Fibroblast of gingiva (primary cell): ENCODE measurements at places on chromosomes 2 and 18.
A peak's percentile ranks its signal among the peaks of the same experiment; 100 is the strongest.

DNA sequence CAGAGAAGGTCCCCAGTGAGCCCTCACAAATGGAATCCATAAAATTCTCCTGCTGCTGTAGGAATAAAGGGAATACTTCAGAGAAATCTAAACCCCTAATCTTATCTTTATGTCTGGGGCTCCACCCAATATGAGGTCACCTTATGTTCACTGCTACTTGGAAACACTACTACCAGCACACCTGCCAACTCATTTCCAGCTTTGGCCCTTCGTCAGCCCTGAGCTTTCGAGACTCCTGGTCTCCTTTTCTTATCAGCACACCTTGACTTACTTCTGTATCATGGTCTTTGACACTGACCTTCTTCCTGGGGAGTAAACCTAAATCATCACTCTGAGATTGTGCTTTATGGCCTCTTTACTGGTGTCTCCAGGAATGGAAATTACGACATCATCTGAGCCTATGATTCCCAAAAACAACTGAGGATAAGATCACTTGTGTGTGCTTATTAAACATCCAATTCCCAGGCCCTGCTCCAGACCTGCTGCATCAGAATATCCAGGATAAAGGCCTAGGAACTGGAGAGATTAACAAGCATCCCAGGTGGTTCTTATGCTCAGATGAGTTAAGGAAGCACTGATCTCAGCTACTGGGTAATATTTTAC lies 22.2 kb upstream of the ASNSD1 start:
- DNase-seq, result no peak

DNA sequence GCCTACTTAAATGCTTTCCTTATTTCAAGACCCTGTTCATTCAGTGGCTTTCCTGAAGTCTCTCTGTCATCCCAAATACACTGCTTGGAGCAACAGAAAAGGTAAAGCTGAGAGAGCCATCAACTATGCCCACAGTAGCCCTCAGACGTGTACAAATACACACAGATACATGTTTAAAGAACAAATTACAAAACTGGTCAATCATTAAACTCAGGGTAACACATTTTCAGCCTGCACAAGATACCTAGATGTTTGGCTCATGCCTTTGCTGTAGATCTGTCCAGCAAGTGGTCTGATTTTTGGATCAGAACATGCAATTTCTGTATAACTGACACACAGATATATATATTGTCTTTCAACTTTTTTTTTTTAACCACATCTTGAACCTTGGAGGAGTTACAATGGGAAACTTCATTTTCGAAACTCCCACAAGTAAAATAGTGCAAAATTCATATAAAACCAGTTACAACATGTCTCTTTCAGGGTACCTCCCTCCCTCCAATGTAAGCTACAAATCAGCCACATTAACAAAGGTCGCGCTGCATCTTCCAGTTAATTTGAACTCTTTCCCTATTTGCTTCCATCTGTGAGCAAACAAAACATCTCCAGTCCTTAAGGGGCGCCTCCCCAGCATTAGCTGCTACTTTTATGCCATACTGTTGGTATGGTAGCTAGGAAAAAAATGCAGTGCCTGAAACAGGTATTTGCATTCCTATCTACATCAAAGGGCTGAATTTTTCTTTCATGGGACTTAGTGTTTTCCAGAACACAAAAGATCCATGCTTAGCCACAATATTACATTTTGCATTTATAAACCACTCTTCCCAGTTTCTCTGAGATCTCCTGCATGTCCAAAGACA lies 311.9 kb downstream of the NRXN1 start:
- DNase-seq, result no peak

DNA sequence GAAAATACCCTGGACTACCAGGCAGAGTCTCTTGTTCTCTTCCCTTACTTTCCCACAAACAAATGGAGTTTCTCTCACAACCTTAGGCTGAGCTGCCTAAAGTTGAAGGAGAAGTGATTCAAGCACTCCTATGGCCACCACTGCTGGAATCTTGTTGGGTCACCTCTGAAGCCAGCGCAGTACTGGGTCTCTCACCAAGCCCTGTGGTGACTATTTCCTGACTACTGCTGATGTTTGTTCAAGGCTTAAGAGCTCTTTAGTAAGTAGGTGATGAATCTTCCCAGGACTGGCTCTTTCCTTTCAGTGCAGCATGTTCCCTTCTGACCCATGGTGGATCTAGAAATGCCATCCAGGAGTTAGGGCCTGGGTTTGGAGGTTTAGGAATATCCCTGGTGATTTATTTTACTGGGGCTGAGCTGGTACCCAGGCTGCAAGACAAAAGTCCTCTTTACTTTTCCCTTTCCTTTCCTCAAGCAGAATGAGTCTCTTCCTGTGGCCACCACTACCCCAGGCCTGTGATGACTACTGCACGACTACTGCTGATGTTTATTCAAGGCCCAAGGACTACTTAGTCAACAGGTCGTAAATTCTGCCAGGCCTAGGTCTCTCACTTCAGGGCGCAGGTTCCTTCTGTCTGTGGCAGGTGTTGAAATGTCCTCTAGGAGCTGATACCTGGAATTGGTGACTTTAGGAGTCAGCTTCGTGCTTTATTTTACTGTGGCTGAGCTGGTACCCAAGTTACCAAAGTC lies 121.8 kb downstream of the SLC4A10 start:
- no peak for DNase-seq

- DNase-seq, result no peak
Observed at GRCh38 chr2:80490964-80491363, 186.4 kb upstream of the LRRTM1 start.

- peak; percentile 72 for DNase-seq
Observed at GRCh38 chr2:226583715-226584114, 215.9 kb downstream of the IRS1 start.

- no peak for DNase-seq
Observed at GRCh38 chr18:32274307-32274706, 84.5 kb downstream of the MEP1B start.

- peak; percentile 61 for DNase-seq
Observed at GRCh38 chr2:213806125-213806726, 522.0 kb downstream of the SPAG16 start.

DNA sequence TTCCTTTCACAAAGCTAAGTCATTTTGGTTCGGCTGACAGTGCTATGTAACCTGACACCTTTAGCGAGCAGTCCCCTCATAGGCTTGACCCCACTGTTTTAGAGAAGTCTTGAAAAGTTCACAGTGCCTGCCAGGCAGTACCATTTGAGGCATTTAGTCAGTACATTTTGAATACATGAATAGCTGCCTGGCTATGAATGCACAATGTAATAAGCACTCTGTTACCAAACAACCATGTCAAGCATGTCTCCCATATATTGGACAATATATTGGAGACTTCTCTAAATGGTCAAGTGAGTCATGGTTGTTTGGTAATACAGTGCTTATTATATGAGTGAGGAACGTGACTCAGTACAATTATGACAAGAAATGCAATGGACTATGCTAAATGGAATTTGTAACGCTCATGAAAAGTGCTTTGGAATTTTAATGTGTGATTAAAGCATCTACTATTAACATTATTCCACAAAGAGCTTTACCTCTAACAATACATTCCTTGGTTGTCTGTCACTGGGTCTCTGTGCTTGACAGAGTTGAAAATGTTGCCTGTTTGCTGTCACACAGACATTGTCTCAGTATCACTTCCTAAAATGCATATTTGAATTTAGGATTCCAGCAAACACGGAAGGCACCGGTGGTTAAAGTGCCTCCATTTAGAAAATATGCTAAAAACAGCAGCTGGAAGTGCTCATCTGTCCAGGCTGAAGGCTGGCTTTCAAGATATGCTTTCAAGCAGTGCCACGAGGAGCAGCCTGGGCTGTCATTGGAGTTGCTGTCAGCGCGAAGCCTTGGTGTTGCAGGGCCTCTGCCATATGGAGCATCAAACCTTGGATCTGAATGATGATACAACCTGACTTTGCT lies 458.6 kb downstream of the FBXO15 start:
- peak; percentile 93 for DNase-seq

GRCh38 chr18:21741562-21742314 lies 1.1 kb downstream of the MIB1 start:
- DNase-seq, result no peak

- DNase-seq, result peak; percentile 57
Observed at GRCh38 chr2:233976690-233977294, 59.6 kb downstream of the TRPM8 start.

- DNase-seq, result no peak
Observed at GRCh38 chr2:156600196-156600595, 164.0 kb downstream of the GPD2 start.

DNA sequence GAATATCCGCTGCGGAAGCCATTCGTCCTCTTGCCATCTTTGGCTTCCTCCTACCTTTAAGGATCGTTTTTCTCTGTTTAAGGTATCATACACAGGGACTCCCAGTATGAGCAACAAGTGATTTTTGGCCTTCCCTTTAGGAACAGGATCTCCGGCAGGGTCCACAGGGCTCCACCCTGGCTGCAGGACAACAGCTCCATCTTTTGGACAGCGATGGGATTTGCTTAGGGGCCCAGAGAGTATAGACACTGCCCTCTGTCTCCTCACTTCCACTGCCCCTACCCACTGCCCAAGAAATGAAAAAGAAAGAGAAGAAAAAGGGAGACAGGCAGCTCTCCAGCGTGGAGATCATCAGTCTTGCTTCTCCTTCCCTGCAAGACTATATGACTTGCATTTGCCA lies 224.5 kb downstream of the UXS1 start:
- DNase-seq, result no peak

- DNase-seq, result no peak
Observed at GRCh38 chr18:51350081-51350480, 152.6 kb upstream of the MEX3C start.

GRCh38 chr2:70098032-70098431 lies 10.8 kb downstream of the PCBP1 start:
- no peak for DNase-seq

GRCh38 chr2:61789807-61790602 lies 63.9 kb downstream of the FAM161A start:
- DNase-seq, result no peak

- DNase-seq, result no peak
Observed at GRCh38 chr2:219517954-219518778, 3.9 kb downstream of the ASIC4 start.

DNA sequence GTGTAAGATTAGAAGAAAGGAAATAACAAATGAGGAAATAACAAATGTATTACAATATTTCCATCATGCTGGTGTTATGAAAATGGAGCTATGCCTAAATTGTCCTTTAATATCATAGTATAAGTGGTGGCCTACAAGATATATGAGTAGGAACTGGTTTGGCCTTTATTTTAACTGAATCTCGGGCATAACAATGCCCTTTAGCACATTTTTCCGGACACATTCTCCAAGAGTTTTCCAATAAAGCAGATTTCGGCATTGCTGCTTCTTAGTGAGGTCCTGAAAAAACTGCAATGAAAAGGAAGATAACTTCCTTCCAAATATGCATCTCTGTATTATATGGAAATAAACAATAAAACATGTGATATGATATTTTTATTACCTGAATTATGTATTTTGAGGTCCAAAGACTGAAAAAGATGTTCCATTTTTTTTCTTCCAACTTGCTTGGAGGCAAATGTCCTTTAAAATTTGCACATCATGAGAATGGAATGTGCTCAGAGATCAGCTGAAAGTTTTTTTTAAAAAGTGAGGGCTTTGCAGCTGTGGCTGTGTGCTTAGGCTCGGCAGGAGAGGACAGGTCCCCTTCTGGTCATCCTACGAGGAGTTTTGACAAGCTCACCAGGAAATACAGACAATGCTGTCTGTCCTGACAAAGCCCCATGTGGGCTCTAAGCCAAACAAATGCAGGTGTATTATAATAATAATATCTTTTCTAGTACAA lies 132.3 kb upstream of the RND3 start:
- peak; percentile 70 for DNase-seq

GRCh38 chr2:88177556-88177955 lies 7.4 kb downstream of the THNSL2 start:
- no peak for DNase-seq
